ENCODE measurements at places on chromosomes 6 and 20.

DNA sequence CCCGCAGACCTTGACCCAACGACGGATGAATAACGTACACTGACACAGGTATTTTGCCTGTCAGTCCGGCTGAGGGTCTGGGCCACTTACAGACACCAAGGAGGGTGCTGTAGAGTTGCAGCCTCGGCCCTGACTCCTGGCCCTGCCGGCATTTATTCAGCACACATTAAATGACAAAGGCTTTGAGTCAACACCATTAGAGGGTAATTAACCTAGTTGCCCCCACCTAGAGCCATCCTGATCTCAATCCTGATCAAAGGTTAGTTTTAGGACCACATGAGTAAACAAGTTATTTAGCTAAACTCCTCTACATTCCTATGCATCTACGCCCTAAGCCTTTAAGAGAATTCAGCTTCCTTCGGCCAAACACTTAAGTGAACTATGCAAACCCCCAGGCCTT is 11.9 kb upstream of the PM20D2 start:
- no peak for DNase-seq
- H3K4me1 ChIP-seq = no peaks in the 10 kb centered on the region
- no peaks in the 10 kb centered on the region for H3K36me3 ChIP-seq
- no peak overlapping the region for H3K27ac ChIP-seq
- no peak overlapping the region for H3K4me3 ChIP-seq

DNA sequence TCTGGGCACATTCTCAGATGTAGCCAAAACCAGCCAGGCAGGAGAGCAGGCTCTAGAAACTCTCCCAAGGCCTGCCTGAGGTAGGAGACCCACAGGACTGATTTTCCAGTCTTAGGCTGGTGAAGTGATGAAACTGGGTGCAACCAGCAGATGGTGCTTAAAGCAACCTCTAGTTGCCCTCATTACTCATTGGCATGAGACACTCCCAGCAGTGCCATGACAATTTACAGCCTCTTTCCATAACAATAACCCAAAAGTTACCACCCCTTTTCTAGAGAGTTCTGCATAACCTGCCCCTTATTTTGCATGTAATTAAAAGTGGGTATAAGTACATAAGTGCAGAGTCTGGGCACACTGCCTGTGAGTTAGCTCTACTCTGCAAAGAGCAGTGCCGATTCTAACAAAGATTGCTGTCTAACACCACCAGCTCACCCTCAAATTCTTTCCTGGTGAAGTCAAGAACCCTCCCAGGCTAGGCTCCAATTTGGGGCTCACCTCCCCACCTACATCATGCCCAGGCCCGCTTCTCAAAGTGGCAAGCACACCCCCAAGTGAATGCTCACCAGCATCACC is 14.4 kb upstream of the GPR6 start:
- no peak overlapping the region for H3K27ac ChIP-seq
- no peak for DNase-seq
- H3K36me3 ChIP-seq = no peaks in the 10 kb centered on the region

GRCh38 chr6:145688493-145688905 is 46.8 kb downstream of the EPM2A start:
- peaks cover 2% of the 10 kb centered on the region for H3K4me1 ChIP-seq

GRCh38 chr6:79536585-79536953 is 661 bp downstream of the LCA5 start:
- H3K27ac ChIP-seq = no peak overlapping the region
- H3K27me3 ChIP-seq = peaks cover 20% of the 10 kb centered on the region
- no peak overlapping the region for H3K4me3 ChIP-seq
- peaks cover 3% of the 10 kb centered on the region for H3K36me3 ChIP-seq
- no peak for DNase-seq

DNA sequence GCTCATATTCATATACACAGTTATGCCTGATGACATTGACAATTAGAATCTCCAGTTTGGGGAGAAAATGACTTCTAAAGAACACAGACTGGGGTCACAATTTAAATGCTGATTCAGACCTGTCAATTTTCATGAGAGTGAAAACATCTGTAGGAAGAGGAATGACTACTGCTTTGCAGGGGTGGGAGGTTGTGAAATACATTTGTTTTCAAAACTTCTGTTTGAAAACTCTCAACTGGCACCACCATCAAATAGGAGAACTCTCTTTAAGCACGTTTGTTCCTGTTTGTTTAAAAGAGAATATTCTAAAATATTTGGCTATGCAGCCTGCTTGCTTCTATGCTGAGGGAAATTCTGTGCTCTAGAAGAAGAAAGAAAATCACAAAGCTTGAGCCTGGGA is 50.8 kb upstream of the ADGRF5 start:
- no peak for DNase-seq
- H3K36me3 ChIP-seq = no peaks in the 10 kb centered on the region
- no peak overlapping the region for H3K4me3 ChIP-seq
- H3K4me1 ChIP-seq = no peaks in the 10 kb centered on the region
- H3K27me3 ChIP-seq = peaks cover 3% of the 10 kb centered on the region
